ENCODE measurements at places on chromosomes 3 and 15.

DNA sequence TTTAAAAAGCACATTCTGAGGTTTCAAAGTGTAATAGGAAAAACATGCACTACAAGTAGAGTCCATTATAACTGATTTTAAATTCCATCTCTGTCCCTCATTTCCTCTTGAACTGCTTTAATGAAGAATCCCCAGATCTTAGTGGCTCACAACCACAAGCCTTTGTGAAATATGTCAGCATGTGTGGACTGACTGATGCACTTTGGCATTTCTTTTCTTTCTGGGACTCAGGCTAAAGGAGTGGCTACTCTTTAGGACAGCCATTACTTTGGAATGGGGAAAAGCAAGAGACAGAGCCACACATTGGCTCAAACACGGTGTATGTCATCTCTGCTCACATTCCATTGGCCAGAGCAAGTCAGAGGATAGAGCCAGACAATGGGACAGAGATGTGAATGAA, 139.6 kb downstream of the GRM7 start:
- no peak for DNase-seq

GRCh38 chr15:60387321-60387720, 10.5 kb downstream of the ANXA2 start:
- DNase-seq = no peak

- DNase-seq = no peak
These were observed 96.8 kb downstream of the OSBPL10 start for GRCh38 chr3:31884251-31884650.

GRCh38 chr3:50961386-50961785, 286.7 kb downstream of the DOCK3 start:
- no peak for DNase-seq

DNA sequence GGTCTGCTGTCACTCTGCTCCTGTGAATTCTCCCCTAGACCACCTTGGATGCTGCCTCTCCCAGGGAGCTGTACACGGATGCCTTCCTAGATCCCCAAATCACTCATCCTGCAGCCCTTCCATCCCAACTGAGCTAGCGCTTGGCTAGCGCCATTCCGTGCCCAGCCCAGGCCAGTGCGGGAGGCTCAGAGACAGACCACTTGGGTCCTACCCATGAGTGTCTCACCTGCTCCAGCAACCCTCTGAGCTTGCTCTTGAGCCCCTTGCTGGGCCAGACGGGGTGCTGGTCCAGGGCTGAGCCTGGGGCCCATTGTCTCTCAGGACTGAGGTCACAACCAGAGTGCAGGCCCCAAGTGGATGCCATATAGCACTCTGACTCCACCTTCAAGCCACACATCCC, 17.7 kb downstream of the SH2D7 start:
- no peak for DNase-seq

- no peak for DNase-seq
These were observed 52.2 kb downstream of the SATB1 start for GRCh38 chr3:18372786-18373405.

DNA sequence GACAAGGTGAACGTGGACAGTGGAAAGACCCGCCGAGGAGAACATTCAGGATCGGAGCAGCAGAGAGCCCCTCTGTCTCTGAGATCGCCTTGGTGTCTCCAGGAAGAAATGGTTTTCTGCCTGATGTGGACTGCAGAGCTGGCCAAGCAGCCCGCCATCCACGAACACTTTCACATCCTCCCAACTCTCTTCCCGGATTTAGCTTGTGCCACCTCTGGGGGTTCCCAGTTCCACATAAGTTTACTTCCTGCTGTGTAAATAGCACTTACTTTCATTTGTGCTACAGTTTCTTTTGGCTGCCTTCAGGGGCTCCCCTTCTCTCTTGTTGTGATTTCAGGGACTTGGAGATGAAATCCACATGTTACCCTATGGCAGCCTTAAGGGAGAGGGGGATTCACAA, 48.4 kb downstream of the SEMA5B start:
- DNase-seq = no peak

GRCh38 chr15:83559310-83559966, 94.5 kb upstream of the ADAMTSL3 start:
- DNase-seq = peak; percentile 51
